ENCODE measurements at places on chromosomes 7 and 10.

DNA sequence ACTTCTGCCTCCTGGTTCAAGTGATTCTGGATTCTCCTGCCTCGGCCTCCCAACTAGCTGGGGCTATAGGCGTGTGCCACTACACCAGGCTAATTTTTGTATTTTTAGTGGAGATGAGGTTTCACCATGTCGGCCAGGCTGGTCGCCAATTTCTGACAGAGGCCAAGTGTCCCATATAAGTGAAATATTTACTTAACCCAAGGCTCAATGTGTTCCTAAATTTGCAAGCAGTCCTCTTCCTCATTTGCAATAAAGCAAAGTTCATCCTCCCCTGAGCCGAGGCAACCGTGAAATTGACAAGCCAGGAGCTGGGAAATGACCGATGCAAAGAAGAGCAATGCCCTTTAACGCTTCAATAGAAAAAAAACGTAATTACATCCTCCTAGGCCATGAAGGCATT is 347.7 kb downstream of the FRMD4A start:
- DNase-seq, result no peak

- DNase-seq, result peak; percentile 86
These were observed 86.9 kb downstream of the JAZF1 start for GRCh38 chr7:28093623-28094232.

DNA sequence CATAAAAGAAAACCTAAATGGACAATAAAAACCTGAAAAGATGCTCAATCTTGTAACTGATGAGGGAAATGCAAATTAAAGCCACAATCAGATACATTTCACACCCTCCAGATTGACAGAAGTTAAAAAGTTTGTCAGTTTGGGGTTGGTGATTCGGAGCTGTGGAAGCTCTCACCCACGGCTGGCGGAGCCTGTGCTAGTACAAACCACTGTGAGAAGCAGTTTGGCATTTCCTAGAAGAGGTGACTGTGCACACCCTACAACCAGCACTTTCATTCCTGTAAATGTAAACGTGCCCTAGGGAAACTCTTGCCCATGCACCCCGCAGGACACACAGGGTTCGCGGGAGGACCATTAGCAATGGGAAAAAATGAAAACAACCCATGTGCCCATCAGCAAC is 114.1 kb downstream of the BMS1 start:
- no peak for DNase-seq

DNA sequence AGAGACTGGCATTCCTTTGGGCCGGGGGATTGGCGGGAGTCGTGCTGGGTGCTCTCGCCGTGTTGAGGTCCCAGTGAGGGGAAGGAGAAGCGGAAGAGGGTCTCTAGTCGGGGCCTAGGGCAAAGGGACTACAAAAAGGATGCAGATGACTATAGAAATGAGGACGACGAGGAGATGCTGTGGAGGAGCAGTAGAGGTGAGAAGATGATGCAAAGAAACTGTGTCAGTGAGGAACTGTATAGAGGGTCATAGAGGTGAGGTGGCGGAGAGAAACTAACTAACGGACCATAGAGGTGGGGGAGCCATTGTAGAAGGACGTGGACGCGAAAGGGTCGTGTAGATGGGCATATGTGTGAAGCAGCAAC is 324 bp downstream of the TWNK start:
- no peak for DNase-seq

- no peak for DNase-seq
These were observed 993 bp upstream of the SND1 start for GRCh38 chr7:127650847-127651555.

- no peak for DNase-seq
These were observed 30.1 kb downstream of the JCAD start for GRCh38 chr10:30029164-30029871.

DNA sequence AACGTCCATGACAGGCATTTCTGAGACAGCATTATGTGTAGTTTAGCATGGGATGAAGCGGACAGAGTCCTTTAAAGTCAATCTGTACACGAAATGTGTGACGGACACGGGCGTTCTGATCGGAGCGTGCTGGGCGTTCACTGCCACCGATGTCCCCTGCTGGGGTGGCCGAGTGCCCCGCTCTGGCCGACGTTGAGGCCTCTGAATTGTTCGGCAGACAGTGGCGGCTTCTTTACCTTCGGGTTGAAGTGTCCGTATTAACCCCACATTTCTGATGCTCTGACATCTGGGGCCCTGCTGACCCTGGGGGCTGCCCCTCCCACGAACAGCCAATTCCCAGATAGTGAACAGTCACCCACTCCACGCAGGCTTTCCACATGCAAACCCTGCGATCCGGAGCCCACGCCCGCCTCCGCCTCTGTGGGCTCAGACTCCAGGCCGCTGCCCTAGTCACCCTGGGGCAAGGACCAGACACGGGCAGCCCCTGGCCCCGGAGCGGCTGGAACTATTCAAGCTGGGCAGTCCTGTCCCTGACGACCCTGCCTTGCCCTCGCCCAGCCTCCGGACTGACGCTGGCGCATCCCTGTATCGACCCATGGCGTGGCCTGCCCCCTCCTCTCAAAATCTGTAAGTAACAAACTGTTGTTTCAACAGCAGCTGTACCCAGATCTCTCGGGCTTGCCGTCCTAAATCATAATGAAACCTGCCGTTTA is 445.7 kb downstream of the PTPRN2 start:
- DNase-seq, result no peak

- DNase-seq, result peak; percentile 20
These were observed 171.5 kb upstream of the TCF7L2 start for GRCh38 chr10:112778579-112778978.

GRCh38 chr7:45246339-45246738 is 88.7 kb downstream of the RAMP3 start:
- no peak for DNase-seq

DNA sequence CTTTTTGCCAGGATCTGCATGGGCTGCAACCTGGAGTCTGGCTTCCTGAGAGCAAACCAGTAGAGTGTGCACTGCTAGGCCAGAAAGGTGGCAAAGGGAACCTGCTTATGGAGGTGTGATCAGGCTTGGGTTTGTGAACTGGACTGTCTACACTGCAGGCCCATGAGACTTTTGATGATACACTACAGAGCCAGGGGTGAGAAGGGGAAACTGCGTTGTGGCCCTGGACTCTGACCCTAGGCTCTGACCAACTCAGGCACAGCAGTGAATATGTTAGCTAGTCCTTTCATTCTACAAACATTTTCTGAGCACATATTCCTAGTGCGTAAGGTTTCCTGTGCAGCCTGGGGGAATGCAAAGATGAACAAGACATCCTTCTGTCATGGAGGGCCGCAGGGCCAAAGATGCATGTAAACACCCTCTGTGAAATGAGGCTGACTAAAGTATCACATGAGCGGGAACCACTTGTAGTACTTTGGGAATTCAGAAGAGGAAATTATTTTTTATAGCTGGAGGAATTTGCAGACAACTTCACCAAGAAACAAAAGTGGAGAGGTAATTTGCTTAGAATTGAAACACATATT is 63.8 kb upstream of the HPS1 start:
- DNase-seq, result no peak

DNA sequence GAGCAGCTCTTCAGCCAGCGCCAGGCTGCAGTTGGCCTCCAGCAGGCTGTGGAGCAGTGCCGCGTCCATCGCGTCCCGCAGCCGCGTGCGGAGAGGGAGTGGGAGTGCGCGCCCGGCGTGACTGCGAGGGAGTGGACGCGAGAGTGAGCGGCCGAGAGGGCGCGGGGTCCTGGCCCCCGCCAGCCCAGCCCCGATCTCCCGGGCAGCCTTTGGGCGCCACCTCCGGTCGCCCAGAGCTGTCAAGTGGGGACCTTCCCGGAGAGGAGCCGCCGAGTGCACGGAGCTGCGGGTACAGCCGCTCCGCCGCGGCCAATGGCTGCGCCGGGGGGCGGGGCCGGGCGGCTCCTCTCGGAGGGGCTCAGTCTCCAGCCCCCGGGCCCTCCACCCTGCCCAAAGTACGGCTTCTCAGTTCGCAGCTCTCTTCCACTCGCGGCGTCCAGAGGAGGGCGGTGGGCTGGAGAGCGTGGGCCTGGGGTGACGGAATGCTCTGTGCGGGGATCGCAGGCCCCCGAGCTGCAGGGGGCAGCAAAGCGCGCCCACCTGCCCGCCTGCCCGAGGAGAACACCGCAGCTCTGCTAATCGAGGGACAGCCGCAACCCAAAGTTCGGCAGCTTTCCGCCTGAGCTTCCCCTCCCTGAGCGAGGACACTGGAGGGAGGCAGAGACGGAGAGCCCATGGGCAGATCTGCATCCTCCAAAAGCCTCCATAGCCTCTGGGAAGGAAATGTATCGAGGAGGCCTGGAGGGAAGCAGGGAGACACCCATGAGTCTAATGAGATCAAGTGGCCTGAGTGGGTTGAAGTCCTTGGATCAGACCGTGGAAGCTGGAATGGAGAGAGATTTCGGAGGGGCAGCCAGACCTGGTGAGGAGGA is at the start of gene CRHR2:
Gene CRHR2 (minus strand): TSS at position 245 of the 872 bp plus-strand sequence. CDS start 176 bp downstream, at position 69.
- DNase-seq, result no peak

All from adipocyte (in vitro differentiated cells).